CD14-positive monocyte (primary cell): ENCODE measurements at places on chromosomes 1 and 21. TPM values are rescaled to one million over a fixed set of nuclear protein-coding genes. Genes with fewer than 3 reads are reported as not detected.

The VSIG8 gene
- polyA plus RNA-seq, result 0.04 and 0.08 TPM in 2 replicates

The RNU1-4 gene
- not detected in 2 replicates for polyA plus RNA-seq

The CD244 gene
- polyA plus RNA-seq, result 116 TPM

The ANGPTL3 gene
- not detected for polyA plus RNA-seq

The B4GALT3 gene
- polyA plus RNA-seq, result 21.0 TPM
